Progenitor cell of endocrine pancreas (in vitro differentiated cells): ENCODE measurements at places on chromosomes 6 and 20.

- DNase-seq: no peak
These were observed 10.1 kb upstream of the GMEB2 start for GRCh38 chr20:63636752-63637628.

DNA sequence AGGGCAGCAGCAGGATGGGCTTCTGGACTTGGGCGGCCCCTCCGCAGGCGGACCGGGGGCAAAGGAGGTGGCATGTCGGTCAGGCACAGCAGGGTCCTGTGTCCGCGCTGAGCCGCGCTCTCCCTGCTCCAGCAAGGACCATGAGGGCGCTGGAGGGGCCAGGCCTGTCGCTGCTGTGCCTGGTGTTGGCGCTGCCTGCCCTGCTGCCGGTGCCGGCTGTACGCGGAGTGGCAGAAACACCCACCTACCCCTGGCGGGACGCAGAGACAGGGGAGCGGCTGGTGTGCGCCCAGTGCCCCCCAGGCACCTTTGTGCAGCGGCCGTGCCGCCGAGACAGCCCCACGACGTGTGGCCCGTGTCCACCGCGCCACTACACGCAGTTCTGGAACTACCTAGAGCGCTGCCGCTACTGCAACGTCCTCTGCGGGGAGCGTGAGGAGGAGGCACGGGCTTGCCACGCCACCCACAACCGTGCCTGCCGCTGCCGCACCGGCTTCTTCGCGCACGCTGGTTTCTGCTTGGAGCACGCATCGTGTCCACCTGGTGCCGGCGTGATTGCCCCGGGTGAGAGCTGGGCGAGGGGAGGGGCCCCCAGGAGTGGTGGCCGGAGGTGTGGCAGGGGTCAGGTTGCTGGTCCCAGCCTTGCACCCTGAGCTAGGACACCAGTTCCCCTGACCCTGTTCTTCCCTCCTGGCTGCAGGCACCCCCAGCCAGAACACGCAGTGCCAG lies at the start of gene TNFRSF6B:
TNFRSF6B (plus strand) TSS at position 25 of the 729 bp plus-strand sequence; CDS start at position 141, 116 bp downstream.
- DNase-seq: no peak

GRCh38 chr6:11769244-11769643 lies 9.4 kb downstream of the ADTRP start:
- DNase-seq: no peak

- no peak for DNase-seq
These were observed 544 bp upstream of the TP53INP2 start for GRCh38 chr20:34703424-34704176.

GRCh38 chr20:10576411-10577090 lies 97.2 kb downstream of the JAG1 start:
- no peak for DNase-seq

GRCh38 chr6:87397656-87398055 lies 10.1 kb upstream of the CFAP206 start:
- no peak for DNase-seq

DNA sequence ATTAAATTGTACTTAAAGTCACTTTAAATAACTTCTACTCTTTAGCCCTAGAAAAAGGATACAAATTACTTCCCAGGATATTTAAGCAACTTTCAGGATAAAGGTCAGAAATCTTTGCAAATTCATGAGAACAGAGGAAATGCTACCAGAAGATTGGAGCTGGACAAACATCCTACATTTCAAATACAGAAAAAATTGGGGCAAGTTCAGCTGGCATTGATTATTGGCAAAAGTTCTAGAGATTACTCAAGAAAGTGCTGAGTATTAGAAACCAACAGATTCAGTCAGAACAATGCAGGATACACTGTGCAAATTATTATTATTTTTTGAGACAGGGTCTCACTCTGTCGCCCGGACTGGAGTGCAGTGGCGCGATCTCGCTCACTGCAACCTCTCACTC lies 6.0 kb downstream of the SLC22A23 start:
- DNase-seq: no peak

DNA sequence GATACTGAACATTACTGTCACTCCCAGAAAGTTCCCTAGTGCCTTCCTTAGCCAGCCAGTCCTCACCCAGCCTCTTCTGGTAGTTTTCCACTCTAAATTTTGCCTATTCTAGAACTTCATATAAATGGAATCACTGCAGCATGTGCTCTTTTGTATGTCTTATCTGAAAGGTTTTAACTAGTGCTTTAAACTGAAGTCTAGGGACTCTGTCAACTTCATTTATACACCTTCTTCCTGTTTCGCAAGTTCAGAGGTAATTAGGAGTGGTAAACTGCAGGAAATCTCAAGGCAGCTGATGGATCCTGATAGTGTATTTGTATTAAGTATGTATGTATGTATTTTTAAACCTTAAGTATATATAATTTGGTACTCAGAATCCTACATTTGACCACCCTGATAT lies 94.3 kb downstream of the TCP11 start:
- DNase-seq: no peak

DNA sequence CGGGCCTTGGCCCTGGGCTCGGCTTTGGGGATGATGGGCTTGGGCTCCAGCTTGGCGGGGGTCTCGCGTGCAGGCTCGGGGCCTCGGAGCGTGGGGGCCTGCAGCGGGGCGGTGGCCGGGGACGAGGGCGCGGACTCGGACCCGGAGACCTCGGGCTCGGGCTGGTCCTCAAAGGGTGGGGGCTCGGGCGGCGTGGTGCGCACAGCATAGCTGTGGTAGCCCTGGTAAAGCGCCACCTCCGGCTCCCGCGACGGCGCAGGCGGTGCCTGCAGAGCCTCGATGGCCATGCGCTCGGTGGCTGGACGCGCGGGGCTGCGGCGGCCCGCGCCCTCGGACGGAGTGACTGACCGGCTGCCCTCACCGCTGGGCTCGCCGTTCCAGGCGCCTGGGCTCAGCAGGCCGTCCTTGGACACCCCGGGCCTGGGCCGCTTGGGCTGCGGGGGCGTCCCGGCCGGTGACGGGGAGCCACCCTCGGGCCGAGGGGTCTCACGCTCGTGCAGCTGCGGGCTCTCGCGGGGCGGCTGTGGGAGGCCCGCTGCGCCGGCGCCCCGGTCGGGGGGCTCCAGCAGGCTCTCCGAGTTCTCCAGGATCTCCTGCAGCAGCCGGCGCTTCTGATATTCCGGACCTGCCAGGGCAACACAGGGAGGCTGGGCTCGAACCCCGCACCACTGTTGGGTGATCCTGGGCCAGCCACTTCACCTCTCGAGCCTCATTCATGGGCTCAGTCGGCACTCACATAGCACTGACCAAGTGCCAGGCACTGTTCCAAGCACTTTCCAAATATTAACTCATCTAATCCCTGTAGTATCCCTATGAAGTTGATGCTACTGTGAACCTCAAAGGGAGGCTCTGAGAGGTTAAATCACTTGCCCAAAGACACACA lies 71.0 kb downstream of the JPH2 start:
- DNase-seq: no peak

DNA sequence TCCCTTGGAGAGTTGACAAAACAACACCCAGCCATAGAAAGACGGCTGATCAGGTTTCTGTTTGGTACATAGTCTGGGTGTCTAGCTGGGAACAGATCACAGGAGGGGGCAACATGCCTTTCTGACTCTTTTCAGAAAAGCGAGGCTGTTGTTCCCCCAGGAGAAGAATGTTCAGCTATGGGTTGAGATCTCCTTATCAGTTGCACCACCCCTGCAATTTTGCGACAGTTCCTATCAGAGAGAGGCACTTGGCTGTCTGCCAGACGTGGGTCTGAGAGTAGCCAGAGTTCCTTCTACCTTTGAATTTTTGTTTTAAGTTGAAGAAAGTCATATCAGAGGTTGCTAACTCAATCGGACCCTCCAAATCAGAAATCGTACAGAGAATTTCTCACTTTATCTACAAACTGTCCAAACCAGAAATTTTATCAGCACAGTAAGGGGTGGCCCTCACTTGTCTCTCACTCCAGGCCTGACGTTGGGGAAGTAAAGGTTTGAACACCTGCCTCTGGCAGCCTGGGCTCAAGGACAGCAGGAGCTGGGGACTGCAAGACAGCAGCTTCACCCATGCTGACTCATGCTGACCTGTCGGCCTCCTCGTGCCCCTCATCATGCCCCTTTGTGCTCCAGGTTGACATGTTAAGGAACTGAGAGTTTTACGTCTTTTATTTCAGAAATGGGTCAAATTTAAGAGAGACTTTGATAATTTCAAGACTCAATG lies 42.3 kb downstream of the TMC2 start:
- DNase-seq: no peak
